ENCODE measurements at places on chromosomes 7 and 10.
A peak's percentile ranks its signal among the peaks of the same experiment; 100 is the strongest.

DNA sequence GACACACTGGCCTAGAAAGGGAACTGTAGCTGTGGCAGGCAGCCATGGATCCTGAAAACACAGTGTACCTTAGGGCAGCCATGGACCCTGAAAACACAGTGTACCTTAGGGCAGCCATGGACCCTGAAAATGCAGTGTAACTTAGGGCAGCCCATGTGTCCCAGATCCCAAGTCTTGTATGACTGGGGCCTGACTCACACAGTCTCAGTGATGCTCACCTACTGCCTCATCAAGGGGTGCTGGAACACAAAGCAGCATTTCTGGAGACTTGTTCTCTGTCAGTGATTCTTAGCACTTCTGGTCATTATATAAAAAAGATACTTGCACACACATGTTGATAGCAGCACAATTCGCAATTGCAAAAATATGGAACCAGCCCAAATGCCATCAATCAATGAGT, 70.2 kb upstream of the LAMB4 start:
- DNase-seq, result no peak

- no peak for DNase-seq
Measured at GRCh38 chr7:68694656-68695055, 903.6 kb upstream of the AUTS2 start.

GRCh38 chr7:102421706-102422240, 11.6 kb upstream of the ORAI2 start:
- DNase-seq, result no peak

DNA sequence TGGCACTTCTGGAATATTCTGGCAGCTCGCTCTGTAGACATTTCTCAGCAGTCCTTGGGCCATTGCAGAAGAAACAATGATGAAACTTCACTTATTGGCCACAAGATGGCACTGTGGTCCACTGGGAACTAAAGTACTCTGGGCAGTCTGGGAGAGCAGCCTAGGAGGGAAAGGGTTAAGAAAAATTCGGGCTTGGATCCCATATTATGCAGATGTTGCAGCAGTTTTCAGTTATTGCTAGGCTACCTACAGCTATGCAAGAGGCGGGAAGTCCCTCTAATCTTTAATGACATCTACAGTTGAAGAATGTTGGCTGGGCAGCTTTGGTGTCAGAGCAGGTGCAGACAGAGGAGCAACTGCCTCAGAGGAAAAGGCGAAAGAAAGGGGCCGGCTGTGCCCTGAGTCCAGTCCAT, 201.7 kb upstream of the PRSS58 start:
- DNase-seq, result no peak

GRCh38 chr10:124647421-124648130, 96.6 kb downstream of the FAM53B start:
- DNase-seq, result peak; percentile 31

Measured in stimulated activated CD8-positive, alpha-beta memory T cell treated with anti-CD3 and anti-CD28 coated beads, Interleukin-15, amount 100 ng/mL, for 1 hour (primary cell).